Activated CD4-positive, alpha-beta T cell treated with anti-CD3 and anti-CD28 coated beads for 48 hours (primary cell): ENCODE measurements at places on chromosomes 12 and 14.
A peak's percentile ranks its signal among the peaks of the same experiment; 100 is the strongest.

- no peak for DNase-seq
These were observed 19.1 kb downstream of the ZFYVE1 start for GRCh38 chr14:73007835-73008234.

DNA sequence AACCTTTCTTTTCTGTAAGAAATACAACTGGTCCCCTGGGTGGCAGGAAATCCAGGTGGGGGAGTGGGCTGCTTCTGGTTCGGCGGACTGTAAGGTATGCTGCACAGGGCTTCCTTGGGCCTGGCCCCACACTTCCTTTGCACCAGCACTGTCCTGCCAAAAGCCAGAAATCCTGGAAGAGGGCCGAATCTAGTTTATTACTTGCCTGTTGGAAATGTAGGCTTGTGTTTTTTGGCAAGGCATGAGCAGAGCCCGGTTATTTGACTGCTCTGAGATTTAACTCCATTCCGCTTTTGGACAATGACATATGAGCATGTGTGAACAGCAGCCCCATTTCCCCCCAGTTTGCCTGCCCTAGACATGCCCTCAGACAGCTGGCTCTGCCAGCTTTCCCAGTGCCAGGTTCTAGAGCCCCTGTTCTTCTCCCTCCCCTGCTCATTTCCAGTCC is 86.6 kb downstream of the BORCS5 start:
- DNase-seq = no peak

DNA sequence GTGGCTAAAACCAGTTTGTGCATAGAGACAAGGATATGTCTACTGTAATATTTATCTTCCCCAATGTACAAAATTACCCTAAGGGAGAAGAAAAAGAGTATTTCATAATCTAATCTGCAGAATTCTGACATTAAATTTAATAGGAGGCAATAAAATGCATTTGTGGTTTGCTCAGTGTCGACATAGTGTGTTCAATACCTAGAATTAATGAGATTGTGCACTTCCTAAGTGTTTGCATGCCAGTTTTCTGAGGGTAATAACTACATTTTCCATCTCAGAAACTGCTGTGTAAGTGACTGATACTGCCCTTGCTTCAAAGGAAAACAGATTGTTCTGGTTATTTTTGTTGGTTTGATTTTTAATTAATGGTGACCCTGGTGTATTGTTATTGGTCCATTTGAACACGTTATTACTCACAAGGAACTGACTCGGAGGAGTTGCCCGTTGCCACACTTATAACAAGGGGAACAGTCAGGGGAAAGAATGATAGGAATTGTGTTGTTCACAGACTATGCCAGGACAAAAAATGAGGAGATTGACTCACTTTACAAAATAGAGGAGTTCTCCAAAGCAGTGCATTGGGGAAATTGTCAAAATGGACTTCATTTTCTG is 960.3 kb upstream of the TMEM132C start:
- no peak for DNase-seq

GRCh38 chr12:41151793-41152192 is 36.3 kb upstream of the PDZRN4 start:
- DNase-seq = no peak

DNA sequence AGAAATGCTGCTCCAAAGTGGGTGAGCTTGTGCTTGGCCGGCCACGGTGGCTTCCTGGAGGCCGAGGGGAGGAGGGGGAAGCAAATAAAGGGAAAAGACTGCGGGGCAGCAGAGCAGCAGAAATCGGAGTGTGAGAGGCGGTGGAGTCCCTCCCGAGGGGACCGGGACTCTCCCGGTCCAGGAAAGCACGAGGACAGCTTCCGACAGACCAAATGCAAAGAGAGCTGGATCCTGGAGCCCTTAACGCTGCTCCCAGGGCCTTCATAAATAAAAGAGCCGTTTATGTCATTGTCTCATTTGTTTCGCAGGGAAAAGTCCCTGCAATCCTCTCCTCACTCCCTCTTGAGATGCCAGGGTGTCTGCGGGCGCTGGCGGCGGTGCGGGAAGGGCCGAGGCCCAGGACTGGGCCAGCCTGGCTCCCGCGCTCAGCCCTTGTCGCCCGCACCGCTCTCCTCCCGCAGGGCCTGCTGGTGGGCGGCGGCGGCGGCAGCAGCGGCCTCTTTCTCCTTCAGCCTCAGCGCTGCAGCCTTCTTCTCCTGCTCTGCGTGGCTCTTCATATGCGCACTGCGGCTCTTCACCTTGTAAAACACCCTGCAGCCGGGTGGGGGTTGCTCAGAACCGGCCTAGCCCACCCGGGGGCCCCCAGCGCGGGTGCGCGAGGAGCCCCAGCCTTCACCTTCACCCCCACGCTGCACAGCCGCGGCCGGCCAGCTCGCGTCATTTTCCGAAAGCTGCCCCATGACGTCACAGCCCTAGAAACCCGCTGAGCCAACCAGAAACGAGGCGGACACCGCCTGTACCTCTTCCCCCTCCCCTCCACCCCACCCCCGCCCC is 4.5 kb upstream of the PNMA1 start:
- DNase-seq = no peak

DNA sequence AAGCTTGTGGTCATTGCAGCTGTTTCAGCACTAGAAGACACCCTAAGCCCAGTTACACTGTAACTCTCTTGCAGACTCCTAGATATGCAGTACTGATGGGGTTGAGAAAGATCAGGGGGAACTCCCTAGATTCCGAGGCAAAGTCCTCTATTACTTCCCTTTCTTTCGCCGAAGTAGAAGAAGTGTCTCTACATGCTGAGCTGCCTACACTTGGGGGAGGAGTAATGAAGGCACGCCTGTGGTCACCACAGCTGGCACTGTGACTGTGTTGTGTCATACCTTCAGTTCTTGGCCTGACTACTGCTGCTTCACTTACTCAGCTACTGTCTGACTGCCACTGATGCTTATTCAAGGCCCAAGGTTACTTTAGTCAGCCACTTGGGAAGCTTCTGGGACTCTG is 35.1 kb upstream of the RPL10L start:
- DNase-seq = no peak

- DNase-seq = no peak
These were observed 131.9 kb downstream of the HMGA2 start for GRCh38 chr12:65956056-65956738.

DNA sequence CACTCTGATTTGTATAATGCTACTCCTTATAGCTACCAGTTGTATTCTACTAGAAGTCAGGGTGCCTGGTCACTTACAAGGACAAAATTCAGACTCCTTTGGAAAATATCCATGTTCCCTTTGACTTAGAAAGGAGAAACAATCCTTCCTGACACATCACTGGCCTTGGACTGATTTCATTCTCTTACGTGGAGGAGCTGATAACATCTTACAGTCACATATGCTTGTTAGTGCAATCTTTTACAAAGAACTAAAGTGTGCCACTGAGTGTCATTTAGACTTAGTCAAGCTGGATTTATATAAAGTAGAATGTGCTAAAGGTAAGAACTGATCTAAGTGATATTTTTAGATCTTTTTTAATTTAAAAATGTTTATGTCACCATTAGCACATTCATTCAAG is 131.0 kb upstream of the TMTC2 start:
- DNase-seq = no peak

DNA sequence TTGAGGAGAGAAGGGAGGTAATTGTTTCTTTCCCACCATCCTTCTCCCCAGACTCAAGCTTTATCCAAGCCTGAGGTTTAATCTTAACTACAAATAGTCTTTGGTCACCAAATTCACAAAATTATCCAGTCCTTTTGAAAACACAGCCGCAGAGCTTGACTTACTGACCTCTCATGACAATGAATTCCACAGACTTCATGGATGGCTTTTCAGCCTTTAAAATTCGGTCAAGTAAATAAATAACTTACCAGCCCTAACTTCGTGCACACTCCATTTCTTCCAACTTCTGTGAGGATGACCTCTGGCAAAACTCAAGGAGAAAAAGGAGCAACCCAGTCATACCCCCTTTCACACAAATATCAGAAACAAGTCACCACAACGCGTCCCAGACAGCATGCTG is 137.0 kb upstream of the CDKN3 start:
- DNase-seq = no peak

DNA sequence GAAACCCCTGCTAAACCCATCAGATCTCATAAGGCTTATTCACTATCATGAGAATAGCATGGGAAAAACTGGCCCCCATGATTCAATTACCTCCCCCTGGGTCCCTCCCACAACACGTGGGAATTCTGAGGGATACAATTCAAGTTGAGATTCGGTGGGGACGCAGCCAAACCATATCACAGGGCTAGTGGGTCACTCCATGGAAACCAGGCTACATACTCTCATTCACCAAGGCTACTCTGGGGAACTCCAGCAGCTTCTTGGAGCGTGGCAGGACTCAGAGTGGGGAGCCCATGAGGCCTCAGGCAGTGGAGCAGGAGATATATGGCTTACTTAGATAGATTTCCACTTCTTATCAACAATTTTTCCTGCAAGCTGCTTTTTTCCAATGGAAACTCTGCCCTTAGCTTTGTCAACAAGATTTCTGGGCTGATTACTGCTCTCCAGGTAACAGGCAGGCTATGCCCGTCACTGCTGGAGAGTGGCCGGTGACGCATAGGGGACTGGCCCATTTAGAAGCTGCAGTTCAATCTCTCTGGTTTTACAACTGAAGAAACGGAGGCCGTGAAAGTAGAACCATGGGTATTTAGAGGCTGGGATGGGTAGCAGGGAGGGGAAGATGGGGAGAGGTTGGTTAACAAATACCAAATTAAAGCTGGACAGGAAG is 16.5 kb downstream of the VDR start:
- DNase-seq = no peak

DNA sequence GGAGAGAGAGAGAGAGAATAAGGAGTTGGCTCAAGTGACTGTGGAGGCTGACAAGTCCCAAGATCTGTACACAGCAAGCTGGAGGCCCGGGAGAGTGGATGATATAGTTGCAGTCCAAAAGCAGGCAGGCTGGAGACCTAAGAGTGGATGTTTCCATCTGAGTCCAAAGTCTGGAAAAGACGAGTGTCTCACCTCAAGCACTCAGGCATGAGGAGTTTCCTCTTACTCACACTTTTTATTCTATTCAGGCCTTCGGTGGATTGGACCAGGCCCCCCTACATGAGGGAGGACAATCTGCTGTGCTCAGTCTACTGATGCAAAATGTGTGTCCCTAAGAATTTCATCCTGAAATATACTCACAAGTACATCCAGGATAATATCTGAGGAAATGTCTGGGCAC is 484.6 kb downstream of the VRK1 start:
- no peak for DNase-seq

DNA sequence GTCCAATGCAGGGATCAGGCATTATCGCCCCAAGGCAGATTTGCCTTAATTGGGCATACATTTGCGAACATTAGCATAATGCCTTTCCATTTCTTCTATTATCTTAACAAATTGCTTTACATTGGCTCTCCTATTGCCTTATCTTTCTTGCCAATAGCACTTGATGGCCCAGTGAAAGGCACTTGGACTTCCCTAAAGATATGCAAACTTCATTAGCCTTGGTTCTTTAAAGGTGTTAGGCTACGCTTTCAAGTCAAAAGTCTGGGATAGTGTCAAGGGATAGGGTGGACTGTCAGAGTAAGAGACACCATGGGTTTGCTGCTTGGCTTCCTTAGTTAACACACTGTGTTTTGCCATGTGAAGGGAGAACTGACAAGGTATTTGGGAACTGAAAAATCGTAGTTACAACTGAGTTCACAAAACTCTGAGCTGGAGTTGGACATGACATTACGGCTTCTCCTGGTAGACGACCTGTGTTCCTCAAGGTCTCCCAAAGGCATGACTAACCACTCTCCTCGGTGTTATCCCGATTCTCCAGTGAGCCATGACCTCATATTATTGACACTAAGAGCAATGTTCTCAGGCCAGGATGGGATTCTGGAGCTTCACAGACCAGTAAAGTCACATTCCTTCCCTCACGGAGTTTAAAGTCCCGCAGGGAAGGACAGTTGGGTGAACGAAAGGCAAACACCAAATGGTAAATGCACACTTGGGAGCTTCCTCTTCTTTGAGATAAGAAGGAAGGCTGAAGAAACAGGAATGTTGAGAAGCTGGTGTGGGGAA is 65.2 kb downstream of the TBC1D30 start:
- no peak for DNase-seq

DNA sequence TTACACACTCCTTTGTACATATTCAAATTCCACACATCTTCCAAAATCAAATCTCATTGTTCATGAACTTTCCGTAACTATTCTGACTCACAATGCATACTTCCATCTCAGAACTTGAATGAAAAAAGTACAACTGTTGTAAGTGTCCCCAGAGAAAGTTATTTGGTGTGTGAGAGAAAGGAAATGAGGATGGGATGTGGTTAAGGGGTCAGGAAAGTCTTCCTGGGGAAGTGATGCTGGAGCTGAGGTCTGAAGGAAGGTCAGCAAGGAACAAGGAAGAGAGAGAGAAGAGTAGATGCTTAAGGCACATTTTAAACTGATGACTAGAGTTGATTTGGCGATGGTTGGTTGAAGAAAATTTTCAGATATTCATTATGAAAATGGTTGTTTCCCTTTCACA is 340.0 kb upstream of the STXBP6 start:
- DNase-seq = no peak

- no peak for DNase-seq
These were observed 55.1 kb downstream of the SSH1 start for GRCh38 chr12:108802101-108802961.

GRCh38 chr14:106790189-106791036 is 1264.0 kb downstream of the TMEM121 start:
- DNase-seq = peak; percentile 90

DNA sequence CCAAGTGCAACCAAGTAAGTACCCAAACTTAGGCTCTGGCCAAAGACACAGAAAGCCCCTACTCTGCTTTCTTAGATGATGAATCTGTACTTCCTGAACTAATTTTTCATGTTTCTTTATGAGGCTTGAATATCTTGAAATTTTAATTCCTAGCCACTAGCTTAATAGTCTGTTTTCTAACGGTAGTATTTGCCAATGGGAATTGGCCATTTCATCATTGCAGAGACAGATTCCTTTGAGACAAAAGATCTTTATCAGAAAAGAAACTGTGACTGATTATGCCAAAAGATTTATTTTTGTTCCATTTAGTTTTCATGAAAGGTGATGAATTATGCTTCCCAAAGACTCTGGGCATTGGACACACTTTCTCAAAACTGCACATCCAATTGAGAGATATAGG is 48.7 kb downstream of the DAD1 start:
- no peak for DNase-seq

DNA sequence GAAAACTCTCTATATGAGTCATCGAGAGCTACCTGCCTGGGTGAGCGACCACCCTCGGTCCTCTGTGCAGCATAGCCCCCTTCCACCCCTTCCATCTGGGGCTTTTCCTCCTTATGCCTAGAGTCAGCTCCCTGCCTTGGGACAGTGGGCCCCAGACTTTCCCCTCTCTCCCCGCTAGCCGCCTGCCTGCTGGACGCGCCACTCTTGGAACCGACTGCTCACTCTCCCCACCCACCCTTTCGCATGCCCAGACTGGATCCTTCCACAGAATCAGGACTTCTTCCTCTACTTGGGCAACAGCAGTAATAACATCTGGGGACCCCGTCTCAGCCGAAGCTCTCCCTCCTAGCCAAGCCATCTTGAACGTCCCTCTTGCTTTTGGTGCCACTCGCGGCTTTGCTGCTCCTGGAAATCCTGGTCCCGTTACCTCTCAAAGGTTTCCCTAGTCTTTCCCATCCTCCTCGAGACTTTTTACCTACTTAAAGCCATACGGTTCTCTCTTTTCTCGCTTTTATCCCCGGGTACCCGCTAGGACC is 671 bp downstream of the ESYT1 start:
- DNase-seq = peak; percentile 38
